ENCODE measurements at places on chromosomes 7 and 10.
A peak's percentile ranks its signal among the peaks of the same experiment; 100 is the strongest.

GRCh38 chr10:24912215-24912614 lies 40.2 kb downstream of the PRTFDC1 start:
- DNase-seq: peak; percentile 44

DNA sequence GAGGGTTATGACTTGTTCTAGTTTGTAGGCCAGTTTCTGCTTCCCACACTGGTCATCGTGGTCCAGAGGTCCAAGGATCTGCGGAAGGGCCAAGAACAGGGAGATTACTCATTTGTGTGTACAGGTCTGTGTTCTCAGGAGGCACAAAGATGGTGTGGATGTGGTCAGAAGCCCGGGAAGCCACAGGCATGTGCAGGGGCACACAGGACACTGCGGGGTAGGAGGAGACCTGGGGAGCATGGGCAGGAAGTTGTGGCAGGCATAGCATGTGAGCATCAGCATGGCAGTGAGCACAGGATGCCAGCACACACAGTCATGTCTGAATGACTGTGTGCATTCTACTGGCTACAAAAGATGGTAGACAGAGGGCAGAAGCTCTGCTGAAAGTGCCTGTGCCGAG lies 445.8 kb downstream of the PLXNA4 start:
- no peak for DNase-seq

GRCh38 chr7:36639826-36640225 lies 84.5 kb downstream of the AOAH start:
- no peak for DNase-seq

DNA sequence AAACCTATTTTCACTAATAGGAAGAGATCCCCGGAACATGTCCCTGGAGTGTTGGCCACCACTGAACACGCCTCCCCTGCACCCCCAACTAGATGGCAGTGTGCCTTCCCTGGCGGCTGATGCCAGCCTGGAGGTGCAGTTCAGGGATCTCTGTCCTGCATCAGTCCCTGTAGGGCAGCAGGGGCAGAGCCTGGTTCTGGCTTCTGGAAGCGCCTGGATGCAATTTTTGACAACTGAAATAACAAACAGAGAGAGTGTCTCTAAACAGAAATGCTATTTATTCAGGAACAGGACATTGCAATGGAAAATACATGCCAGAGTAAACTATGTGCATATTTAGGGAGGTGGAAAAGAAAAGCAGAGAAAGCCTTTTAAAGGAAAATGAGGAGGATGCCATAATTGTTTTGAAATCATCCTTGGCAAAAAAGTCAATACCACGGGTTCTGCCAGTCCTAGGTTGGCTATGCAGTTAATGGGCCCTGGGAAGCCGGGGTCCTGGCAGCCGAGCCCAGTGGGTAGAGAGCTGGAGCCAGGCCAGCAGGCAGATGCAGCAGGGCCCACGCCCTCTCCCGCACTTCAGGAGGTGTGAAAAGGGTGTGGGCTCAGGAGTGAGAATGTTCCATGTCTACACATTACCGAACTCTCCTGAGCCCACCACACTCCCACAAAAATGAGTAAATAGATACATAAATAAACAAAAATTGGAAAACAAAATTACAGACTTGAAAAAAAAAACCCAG lies 18.5 kb downstream of the ANTXRL start:
- no peak for DNase-seq

- no peak for DNase-seq
These were observed 11.6 kb downstream of the VENTX start for GRCh38 chr10:133249094-133249780.

- DNase-seq: peak; percentile 77
These were observed 11.5 kb downstream of the PMS2 start for GRCh38 chr7:5997210-5997808.

DNA sequence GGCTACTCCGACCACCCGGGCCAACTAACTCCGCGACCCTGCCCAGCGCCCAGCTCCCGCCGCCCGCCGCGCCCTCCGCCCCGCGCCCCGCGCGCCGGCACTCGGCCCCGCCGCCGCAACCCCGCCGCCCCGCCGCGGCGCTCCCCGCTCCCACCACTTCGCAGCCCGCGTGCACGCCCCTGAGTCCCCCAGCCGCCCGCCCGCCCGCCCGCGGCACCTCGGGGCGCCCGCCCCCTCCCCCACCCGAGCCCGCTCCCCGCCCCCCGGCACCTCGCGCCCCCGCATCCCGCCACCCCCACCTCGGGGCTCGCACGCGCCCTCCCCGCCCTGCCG lies 598 bp downstream of the JAZF1 start:
- DNase-seq: no peak

DNA sequence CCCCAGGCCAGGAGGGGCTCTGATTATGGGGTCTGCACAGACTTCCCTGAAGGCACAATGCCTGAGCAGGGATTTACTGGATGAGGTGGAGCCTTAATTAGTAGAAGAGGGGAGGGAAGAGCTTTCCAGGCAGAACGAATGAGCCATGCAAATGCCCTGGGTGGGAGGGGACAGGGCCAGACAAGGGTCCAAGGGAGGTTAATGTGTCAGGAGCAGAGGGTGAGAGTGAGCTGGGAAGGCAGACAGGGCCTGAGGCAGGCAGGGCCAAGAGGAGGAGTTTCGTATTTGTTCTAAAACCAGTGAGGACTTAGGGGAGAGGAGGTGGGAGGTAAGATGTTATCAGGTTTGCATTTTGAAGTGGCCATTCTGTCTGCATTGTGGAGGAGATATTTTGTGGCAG lies 65.3 kb downstream of the NPY start:
- no peak for DNase-seq

DNA sequence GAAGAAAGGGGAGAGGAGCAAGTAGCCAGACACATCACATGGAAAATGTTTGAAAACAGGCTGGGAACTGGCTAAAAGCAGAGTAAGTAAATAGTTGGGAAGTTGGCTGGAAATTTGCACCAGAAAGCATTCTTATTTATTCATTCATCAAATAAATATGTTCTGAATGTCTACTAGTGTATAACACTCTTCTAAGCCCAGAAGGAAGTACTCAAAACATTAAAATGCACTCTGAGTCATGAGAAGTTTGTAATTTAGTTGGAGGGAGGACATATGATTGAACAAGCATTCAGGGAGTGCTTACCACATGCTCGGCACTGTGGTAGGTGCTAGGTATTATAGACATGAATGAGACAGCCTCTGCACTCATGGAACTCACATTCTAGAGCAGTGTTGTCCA lies 37.0 kb upstream of the CNNM1 start:
- peak; percentile 46 for DNase-seq
